ENCODE measurements at places on chromosomes 11 and 22.
A peak's percentile ranks its signal among the peaks of the same experiment; 100 is the strongest.

- no peak for DNase-seq
Observed at GRCh38 chr11:6652182-6652581, 3.4 kb downstream of the DCHS1 start.

DNA sequence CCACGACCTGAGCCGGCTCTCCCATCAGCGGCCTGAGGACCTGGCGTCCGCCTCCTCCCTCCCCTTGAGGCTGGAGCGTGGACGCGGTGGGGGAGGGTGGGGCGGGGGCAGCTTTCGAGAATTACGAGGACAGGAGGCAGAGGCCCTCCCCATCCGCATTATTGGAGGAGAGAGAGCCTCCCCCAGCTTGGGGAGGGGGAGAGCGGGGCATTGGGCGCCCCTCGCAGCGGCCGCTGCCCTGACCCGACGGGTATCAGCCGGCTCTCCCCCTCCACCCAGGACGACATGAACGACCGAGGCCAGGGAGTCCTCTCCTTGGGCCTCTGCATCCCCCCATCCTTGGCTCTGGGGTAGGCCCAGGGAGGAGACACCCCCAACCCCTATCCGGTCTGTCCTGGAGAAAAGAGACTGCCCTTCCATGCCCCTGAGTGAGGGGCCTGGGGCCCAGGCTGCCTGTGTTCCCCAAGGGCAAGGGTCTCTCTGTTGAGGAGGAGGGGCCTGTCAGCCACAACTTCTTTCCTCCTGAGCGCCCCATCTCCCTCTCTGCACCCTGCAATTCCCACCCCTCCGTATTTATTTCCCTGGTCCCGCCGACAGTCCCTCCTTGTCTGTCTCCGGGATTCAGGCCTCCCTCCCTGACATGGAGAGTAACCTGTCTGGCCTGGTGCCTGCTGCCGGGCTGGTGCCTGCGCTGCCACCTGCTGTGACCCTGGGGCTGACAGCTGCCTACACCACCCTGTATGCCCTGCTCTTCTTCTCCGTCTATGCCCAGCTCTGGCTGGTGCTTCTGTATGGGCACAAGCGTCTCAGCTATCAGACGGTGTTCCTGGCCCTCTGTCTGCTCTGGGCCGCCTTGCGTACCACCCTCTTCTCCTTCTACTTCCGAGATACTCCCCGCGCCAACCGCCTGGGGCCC is 495 bp downstream of the GPR137 start:
- DNase-seq, result no peak

- no peak for DNase-seq
Observed at GRCh38 chr11:108733479-108734116, 68.7 kb downstream of the DDX10 start.

DNA sequence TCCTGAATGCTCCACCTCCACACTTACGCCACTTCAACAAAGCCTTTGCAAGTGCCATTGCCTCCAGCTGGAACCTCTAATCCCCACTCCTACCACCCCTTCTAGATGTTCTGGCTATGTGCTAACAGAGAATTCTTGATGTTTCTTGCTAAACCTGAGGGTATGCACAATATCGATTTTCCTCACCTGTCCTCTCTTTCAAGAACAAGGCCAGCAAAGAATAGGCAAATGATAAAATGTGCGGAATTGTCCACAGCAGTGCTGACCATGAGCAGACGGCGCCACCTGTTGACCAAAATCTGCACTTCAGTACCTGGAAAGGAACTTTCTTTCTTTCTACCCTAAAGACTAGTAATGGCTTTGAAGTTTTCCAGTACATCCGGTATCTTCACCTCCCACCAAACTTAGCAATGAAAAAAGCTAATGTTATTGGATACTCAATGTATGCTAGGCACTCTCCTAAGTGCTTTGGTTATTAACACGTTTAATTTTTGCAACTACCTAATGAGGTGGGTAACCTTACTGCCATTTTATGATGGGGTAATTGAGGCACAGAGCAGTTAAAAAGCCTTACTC is 3.4 kb downstream of the TIMM10 start:
- peak; percentile 60 for DNase-seq

DNA sequence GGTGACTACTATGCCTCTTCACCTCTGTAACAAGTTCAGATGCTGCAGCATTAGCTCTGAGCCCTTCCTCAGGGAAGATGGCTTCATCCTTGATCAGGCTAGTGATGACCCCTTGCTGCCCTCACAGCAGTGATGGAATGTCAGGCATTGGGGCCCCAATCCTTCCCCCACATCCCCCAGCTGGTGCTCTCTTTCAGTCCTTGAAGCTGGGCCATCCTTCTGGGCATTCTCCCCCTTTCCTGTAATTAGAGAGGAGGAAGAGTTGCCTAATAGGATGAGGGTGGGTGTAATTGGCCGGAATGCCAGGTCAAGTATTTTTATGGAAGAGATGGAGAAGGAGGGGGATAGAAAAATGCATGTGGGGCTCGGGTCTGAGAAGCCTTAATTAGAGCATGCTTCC is 62.6 kb downstream of the TRAF6 start:
- no peak for DNase-seq

- DNase-seq, result no peak
Observed at GRCh38 chr11:6746086-6746618, 25.6 kb downstream of the OR2AG2 start.

DNA sequence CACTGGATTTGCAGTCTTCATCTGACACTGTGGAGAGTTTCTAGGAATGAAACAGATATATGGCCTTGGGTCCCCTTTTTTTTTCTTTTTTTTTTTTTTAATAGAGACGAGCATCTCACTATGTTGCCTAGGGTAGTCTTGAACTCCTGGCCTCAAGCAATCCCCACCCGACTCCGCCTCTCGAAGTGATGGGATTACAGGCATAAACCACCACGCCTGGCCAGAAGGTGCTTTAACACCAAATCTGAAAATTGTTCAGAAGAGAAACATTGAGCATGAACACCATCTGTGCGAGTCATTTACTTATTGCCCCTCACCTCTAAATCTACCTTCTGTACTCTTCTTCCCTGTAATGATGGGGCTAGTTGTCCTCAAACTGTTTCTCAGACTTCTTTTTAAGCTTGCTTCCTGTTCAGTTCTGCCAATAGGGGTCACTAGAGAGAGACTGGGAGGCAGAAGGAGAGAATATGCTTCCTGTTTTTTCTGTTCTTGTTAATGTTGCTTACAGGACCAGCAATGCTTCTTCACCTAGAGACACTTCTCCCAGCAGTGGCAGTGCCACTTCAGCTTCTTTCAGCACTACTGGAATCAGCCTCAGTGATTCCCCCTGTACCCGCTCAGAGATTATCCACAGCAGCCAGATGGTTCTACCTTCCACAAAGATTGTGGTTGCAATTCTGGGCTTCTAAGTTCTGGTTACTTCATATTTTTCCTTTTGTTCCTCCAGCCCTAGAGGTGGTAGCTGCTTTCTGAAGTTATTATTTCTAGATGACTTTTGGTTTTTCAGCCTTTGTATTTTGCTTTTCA is 20.8 kb upstream of the ZBED5 start:
- DNase-seq, result no peak

DNA sequence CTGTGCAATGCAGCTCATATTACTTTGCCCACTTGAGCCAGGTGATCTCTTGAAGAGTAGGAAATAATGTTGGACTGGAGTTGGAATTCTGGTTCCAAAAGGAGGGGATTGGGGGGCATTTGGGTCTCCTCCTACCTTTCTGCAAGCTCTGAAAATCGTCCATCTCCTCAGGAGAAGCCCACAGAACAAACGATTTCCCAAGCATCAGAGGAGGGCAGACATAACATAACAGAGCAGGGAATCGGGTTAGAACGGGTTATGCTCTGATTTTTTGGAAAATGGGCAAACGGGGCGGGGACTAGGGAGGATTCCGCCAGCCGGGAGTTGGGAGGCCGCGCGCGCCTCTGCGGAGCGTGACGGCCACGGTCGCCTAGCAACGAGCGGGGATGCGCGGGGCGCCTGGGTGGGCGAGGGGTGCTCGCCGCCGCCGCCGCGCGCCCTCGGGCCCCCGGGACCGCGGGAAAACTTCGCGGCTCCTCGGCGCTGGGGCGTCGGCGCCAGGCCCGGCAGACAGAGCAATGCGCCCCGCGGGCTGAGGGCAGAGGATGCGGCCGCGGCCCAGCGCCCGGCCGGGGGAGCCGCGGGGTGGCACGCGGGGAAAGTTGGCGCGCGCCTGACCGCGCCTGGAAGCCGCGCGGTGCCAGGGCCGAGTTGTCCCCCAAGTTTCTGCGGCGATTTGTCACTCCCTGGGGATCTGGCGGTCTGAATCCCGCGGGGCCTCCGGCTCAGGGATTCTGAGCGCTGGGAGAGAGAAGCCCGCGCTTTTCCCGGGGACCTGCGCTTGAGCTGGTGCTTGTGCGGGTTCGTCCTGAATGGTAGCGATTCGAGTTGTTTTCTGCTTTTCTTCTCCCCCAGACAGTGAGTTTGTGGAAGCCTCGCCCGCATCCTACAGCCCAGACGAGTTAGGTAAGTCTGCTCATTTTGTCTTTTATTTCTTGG is 27.8 kb upstream of the AMOTL1 start:
- no peak for DNase-seq

- DNase-seq, result no peak
Observed at GRCh38 chr22:48205790-48206189, 1443.3 kb downstream of the TBC1D22A start.

- DNase-seq, result no peak
Observed at GRCh38 chr22:20919718-20920117, 2.5 kb downstream of the CRKL start.

DNA sequence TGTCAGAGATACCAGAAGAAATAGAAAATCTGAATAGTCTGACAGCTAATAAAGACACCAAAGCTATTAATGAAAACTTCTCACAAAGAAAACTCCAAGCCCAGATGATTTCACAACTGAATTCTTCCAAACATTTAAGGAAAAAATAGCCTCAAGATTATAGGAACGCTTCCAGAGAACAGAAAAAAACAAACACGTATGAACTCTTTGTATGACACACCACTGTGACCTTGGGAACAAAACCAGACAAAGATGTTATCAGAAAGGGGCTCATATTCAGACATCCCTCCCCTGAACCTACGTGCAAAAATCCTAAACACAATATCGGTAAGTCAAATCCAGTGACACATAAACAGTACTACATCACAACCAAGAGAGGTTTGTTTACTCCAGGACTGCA is 23.5 kb downstream of the CERK start:
- DNase-seq, result no peak

DNA sequence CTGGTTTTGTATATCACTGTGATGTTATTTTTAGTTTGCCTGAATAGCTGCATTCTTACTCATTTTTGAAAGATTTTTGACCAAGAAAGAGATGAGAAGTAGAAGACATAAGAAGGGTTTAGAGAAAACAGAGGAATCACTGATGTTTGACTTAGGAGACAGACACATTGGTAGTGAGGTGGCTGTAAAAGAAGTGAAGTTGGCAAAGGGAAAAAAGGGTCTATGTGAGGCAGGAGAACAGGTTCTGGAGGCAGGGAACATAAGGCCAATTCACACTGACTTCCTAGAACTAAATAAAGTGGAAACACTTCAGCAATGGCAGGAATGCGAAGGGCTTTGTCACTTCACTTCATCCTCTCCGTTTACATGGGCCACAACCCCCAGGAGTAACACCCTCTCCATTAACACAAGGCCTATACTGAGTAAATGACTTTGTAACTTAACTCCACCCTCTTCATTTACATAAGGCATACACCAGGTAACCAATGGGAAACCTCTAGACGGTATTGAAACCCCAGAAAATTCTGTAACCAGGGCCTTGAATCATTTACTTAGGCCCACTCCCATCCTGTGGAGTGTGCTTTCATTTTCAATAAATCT is 36.5 kb downstream of the CTSC start:
- DNase-seq, result no peak

GRCh38 chr11:36425561-36426081 is 84.5 kb downstream of the TRAF6 start:
- no peak for DNase-seq

DNA sequence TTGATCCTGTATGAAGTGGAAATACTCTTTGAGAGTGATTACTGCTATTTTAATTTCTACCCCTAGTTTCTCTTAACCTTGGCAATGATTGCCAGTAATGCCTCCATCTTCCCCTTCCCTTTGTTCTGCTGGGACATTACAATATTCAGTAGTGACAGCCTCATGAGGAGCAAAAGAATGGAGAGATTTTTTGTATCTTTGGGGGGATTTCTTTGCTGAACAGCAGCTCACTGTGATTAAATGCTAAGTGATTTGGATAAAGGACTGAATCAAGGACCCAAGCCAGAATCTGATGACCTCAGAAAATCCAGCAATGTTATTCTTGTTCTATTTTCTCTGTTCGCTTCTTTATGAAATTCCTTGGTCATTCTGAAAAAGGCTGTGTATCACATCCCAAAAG is 7.0 kb upstream of the SLC1A2 start:
- DNase-seq, result no peak

- DNase-seq, result peak; percentile 83
Observed at GRCh38 chr22:37607010-37607934, 1.4 kb upstream of the GGA1 start.
